CD4-positive, CD25-positive, alpha-beta regulatory T cell (primary cell): ENCODE measurements at places on chromosomes 11 and 22.

DNA sequence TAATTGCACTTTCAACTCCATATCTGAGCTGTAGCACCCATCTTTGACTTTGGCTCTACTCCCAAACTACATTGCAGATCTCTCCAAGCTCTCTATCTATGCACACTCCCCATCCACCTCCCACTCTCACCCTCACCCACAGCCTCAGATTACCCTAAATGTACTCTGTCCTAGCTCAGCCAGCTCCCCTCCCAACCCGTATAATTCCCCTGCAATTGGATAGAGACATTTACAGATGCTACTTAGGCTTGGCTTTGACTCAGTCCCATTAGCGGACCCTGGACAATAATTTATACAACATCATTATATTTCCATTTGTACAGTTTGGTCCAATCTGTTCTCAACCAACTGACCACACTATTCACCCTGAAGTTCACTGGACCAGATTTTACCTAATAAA, 338.9 kb upstream of the ANO3 start:
- DNase-seq = no peak

- no peak for DNase-seq
Measured at GRCh38 chr11:72634472-72635095, 39.6 kb downstream of the PDE2A start.

- DNase-seq = no peak
Measured at GRCh38 chr22:37053310-37054055, 1.9 kb downstream of the KCTD17 start.

- DNase-seq = peak; percentile 26
Measured at GRCh38 chr11:5123802-5124521, 14.2 kb downstream of the OR52A5 start.

DNA sequence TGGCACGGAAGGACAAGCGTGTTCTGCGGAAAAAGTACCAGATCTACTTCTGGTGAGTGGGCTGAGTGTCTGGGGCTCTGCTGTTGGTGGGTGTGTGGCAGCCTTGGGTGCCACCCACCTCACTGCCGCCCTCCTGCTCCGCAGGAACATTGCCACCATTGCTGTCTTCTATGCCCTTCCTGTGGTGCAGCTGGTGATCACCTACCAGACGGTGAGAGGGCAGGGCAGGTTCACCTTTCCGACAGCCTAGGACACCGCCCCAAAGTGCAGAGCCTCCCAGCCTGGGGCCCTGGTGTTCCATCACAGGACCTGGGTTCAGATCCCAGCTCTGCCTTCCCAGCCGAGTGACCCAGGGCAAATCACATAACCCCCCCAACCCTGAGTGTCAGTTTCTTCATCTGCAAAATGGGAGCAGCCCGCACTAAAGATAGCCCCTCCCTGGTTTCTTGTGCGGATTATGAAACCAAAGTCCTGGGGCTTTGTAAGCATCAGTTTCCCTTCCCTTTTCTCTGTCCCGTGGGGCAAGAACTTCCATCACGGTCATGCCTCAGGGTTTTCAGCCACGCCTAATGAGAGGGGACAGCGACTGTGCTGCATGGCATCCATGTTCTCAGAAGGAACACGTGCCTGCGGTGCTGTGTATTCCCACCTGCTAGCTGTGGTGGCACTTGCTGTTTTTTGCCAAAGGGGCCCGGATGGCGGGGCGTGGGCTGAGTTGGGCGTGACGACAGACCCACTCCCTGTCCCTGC, 9.8 kb upstream of the TAGLN start:
- no peak for DNase-seq

- DNase-seq = peak; percentile 25
Measured at GRCh38 chr11:13207665-13208594, 69.7 kb upstream of the BMAL1 start.

- no peak for DNase-seq
Measured at GRCh38 chr11:18700375-18700774, 1.8 kb downstream of the TMEM86A start.

DNA sequence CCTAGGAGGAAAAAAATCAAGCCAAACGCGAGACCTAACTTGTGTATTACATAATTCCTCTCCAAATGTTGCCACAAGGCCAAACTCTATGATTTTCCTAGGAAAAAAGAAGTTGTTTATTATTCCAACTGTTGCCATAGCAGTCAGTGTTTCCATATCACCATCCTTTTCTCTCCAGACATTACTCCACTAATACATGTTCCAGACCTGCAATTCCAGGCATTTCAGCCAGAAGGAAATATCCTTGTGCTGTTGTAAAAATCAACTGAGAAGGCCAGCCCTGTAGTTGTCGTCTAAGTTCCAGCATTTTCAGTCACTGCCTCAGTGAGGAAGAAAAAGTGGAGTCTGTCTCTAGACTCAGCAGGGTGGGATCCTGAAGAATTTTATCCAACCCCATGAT, 33.1 kb upstream of the PAMR1 start:
- DNase-seq = no peak

DNA sequence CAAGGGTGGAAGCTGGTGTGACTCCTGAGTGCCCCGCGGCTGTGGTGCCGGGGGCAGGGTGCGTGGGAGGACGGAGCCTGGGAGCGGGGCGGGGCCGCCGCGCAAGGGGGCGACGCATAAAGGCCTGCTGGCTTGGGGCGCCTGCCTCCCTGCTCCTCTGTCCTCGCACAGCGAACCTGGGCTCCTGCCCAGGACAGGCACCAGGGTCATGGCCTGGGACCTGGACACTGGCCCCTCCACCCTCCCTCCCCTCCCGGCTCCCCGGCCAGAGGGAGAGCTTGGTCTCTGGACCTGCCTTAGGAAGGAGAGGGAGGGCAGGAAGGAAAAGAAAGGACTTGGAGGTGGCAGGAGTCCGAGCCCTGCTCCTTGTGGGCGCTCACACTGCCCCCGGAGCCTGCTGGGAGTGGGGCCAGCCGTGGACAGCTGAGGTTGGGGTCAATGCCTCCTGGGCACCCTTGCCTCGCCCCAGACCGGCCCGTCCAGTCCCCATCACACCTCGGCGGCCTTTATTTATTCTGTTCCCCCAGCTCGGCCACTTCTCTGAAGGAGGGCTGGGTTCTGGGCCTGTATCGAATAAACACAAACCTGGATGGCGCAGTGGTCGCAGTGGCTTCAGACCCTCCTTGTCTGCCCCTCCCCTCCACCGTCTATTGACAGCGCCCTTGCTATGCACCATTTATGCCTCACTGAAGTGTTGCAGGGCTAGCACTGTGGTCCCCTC, 8.7 kb downstream of the SLC16A8 start:
- DNase-seq = no peak

- no peak for DNase-seq
Measured at GRCh38 chr11:131307506-131307905, 62.9 kb upstream of the NTM start.
